Breast epithelium (tissue), 4 donors: ENCODE measurements at places on chromosomes 16 and 17.

DNA sequence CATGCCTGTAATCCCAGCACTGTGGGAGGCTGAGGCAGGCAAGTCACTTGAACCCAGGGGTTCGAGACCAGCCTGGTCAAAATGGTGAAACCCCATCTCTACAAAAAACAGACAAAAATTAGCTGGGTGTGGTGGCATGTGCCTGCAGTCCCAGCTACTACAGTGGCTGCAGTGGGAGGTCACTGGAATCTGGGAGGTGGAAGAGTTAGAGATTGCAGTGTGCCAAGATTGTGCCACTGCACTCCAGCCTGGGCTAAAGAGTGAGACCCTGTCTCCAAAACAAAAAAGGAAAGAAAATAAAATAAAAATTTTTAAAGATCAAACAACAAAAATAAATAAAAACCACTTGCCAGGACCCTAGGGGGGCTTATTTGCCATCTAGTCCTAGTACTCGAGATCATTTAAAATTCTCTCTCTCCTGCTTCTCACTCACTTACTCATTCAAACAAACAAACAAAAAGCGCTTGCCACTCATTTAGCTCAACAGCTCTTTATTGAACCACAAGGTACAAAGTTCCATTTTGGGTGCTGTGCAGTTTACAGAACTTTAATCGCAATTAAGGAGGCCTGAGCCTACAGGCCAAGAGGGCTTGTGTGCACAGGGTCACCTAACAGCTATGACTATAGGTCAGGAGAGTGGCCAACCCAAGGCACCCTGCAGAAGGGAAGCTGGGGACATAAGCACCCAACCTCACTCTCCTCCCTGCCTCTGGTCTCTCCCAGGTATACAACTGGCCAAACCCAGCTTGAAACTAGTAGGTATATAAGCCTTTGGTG is 4.4 kb downstream of the CHD9NB start:
- DNase-seq, result no peak
- no peak overlapping the region for H3K4me3 ChIP-seq
- no peaks in the 10 kb centered on the region for H3K36me3 ChIP-seq
- no peaks in the 10 kb centered on the region for H3K4me1 ChIP-seq

- no peaks in the 10 kb centered on the region for H3K4me1 ChIP-seq
- H3K27ac ChIP-seq, result no peak overlapping the region
- no peak for DNase-seq
- H3K36me3 ChIP-seq, result no peaks in the 10 kb centered on the region
- H3K4me3 ChIP-seq, result no peak overlapping the region
- no peaks in the 10 kb centered on the region for H3K27me3 ChIP-seq
These were observed 8.2 kb downstream of the CAPN15 start for GRCh38 chr16:535446-536405.

DNA sequence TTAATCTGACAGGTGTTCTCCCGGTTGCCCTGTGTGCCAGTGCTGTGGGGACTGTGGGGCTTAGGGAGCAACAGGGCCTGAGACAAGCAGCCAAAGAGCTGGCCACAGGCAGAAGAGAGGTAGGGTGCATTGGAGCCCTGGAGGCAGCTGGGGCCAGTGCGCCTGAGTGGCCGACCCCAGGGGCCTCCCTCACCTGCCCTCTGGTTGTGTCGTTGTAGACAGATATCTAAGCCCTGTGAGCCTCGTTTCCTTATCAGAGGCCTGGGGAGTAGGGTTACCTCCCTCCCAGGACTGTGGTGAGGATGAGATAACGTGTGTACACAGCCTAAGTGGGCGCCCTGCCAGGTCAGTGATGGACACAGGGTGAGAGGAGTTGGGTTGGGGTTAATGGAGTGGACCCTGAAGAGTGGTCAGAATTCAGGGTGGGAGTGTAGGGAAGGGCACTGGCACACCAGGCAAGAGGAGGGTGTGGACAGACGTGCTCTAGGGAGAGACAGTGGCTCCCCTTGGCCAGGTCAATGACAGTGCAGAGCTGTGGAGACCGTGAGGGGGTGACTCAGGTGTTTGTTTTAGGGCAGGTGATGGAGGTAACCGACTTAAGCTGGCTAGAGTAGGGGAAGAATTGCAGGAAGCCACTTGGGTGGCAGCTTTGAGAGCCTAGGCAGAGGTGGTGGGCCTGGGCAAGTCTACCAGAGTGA is 3.4 kb downstream of the NARF start:
- H3K27ac ChIP-seq, result no peak overlapping the region
- H3K27me3 ChIP-seq, result no peaks in the 10 kb centered on the region
- peaks cover 4% of the 10 kb centered on the region for H3K4me1 ChIP-seq
- no peak overlapping the region for H3K4me3 ChIP-seq
- DNase-seq, result no peak

DNA sequence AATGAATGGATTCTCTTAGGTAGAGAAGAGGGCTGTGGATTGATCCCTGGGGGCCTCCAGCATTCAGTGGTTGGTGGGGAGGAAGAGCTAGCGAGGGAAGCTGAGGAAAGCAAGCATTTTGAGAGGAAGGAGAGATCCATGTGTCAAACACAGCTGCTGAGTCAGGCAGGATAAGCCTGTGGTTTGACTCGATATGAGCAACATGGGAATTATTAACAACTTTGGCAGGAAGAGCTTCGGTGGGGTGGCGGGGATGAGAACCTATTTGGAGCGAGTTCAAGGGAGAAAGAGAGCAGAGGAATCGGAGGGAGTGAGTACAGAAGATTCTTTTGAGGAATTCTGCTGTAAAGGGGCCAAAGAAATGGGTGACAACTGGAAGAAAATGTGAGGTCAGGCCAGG is 59.5 kb upstream of the CDC42EP4 start:
- no peak overlapping the region for H3K4me3 ChIP-seq
- no peaks in the 10 kb centered on the region for H3K36me3 ChIP-seq
- no peak for DNase-seq
- H3K27me3 ChIP-seq, result no peaks in the 10 kb centered on the region

- no peak for DNase-seq
- no peak overlapping the region for H3K27ac ChIP-seq
- H3K4me3 ChIP-seq, result no peak overlapping the region
- peaks cover 6% of the 10 kb centered on the region for H3K27me3 ChIP-seq
- no peaks in the 10 kb centered on the region for H3K36me3 ChIP-seq
These were observed 23.5 kb upstream of the UBE2I start for GRCh38 chr16:1285669-1286512.

DNA sequence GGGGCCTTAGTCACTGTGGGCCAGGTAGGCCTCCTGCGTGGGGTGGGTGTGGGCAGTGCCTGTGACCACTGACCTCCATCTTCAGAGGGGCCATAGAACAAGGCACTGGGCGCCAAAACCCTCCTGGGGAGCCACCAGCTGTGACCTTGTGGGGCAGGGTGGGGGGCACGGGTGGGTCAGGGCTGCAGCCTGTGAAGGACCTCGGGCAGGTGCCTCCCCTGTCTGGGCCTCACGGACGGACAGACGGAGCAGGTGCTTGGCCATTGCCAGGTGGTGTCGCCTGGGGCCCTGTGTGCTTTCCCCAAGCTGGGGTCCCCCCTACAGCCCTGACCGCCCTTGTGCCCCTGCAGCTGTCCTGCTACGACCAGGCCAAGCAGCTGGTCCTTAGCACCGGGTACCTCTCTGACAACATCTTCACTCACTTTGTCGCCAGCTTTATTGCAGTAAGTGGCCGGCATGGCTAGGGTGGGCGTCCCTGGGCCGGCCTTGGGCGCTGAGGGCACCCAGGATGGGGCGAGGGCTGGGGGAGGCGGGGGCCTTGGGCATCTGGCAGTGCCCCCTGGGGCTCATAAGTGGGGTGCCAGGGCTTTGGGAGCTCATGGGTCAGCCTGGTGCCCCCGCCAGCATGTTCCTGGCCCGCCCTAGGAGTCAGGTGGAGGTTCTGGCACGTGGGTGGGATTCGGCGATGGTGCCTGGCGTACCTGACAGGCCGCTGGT is 5.1 kb downstream of the SLC25A10 start:
- no peak overlapping the region for H3K4me3 ChIP-seq
- peaks cover 5% of the 10 kb centered on the region for H3K4me1 ChIP-seq
- H3K27ac ChIP-seq, result no peak overlapping the region
- no peaks in the 10 kb centered on the region for H3K27me3 ChIP-seq
- no peaks in the 10 kb centered on the region for H3K36me3 ChIP-seq

- no peak overlapping the region for H3K4me3 ChIP-seq
- H3K27me3 ChIP-seq, result no peaks in the 10 kb centered on the region
- H3K36me3 ChIP-seq, result no peaks in the 10 kb centered on the region
- DNase-seq, result no peak
- H3K4me1 ChIP-seq, result no peaks in the 10 kb centered on the region
These were observed 48.8 kb downstream of the PIMREG start for GRCh38 chr17:6492892-6493674.

- no peak overlapping the region for H3K4me3 ChIP-seq
- H3K27me3 ChIP-seq, result no peaks in the 10 kb centered on the region
- DNase-seq, result no peak
- H3K27ac ChIP-seq, result no peak overlapping the region
- no peaks in the 10 kb centered on the region for H3K4me1 ChIP-seq
- no peaks in the 10 kb centered on the region for H3K36me3 ChIP-seq
These were observed 4.1 kb upstream of the PITPNM3 start for GRCh38 chr17:6560496-6560895.

DNA sequence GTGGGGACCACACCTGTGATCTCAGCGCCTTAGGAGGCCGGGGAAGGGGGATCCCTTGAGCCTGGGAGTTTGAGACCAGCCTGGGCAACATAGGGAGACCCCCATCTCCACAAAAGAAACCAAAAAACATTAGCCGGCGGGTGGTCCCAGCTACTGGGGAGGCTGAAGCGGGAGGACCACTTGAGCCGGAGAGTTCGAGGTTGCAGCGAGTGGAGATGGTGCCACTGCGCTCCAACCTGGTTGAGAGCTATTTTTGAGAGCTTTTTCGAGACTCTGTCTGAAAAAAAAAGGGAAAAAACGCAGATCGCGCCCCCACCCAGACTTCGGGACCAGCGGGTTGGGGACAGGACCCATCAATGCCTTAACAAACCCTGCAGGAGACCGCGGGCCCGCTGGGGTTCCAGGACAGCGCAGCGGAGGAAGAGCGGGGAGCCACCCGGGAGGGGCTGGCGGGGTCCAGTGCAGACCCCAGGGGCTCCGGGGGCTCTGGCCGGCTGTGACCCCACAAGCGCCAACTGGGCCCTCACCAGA is 762 bp upstream of the BAIAP3 start:
- H3K27ac ChIP-seq, result peak overlapping the region; percentile 89
- peaks cover 37% of the 10 kb centered on the region for H3K27me3 ChIP-seq
- peak overlapping the region; percentile 37 for H3K4me3 ChIP-seq
- peaks cover 26% of the 10 kb centered on the region for H3K4me1 ChIP-seq
- no peaks in the 10 kb centered on the region for H3K36me3 ChIP-seq
- DNase-seq, result no peak

DNA sequence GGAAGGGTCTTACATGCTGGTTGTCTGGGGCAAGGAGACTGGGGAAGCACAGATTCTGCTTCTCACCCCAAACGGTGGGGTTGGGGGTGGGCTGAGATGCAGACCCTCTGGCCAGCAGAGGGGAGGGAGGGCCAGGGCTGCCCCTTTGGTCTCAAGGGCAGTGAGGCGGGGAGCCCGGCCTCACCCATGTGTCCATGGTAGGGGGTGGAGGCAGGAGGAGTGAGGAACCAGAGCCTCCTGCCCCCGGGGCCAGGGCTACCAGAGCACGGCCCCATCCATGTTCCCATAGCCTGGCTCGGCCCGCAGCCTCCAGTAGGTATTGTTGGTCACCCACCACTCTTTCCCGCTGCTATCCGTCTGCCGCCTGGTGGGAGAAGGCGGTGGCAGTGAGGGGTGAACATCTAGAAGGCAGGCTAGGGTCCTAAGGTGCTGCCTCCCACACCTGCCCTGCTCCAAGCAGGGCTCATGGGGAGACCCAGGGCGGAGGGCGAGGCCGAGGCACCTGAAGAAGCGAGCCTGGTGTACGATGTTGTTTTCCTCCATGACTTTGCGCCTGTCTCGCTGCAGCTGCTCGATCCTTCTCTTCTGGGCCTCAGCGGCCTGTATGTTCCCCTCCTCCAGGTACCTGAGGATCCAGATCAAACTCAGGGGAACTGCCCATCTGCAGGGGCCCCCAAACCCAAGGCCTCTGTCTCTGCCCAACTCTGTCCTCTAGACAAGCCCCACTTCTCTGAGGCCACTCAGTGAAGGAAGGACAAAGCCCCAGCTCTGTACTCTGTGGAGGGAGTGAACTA is 13.4 kb downstream of the OSBPL7 start:
- no peaks in the 10 kb centered on the region for H3K27me3 ChIP-seq
- no peak overlapping the region for H3K27ac ChIP-seq
- H3K36me3 ChIP-seq, result no peaks in the 10 kb centered on the region
- H3K4me1 ChIP-seq, result no peaks in the 10 kb centered on the region
- H3K4me3 ChIP-seq, result no peak overlapping the region

GRCh38 chr17:69333561-69333960 is 6.6 kb upstream of the ABCA5 start:
- H3K36me3 ChIP-seq, result no peaks in the 10 kb centered on the region
- H3K4me1 ChIP-seq, result no peaks in the 10 kb centered on the region
- no peak overlapping the region for H3K4me3 ChIP-seq

DNA sequence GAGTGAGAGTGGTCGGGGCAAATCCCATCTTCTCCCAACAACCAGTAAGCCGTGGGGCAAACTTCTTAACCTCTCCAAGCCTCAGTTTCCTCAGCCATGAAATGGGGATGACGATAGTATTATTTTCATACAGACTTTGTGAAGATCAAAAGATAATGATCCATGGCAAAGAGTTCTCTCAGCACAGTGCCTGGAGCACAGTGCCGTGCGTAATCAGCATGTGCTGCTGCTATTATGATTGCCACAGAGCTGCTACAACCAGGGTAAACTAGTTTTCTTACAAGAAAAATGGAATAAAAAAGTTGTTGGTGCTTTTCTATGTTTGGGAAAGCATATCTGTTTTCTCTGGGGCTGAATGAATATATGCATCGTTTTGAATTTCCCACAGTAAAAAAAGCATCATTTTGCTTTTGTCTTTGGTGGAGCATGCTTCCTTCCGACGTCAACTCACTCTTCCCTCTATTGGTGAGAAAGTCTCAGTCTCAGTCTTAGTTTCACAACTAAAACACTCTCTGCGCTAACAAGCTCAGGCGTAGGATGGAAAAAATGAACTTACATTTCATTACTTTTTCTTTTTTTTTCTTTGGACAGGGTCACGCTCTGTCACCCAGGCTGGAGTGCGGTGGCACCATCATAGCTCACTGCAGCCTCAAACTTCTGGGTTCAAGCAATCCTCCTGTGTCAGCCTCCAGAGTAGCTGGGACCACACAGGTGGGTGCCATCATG is 37.2 kb downstream of the CDK5R1 start:
- no peaks in the 10 kb centered on the region for H3K27me3 ChIP-seq
- H3K4me3 ChIP-seq, result no peak overlapping the region
- no peaks in the 10 kb centered on the region for H3K36me3 ChIP-seq
- H3K27ac ChIP-seq, result no peak overlapping the region
- H3K4me1 ChIP-seq, result no peaks in the 10 kb centered on the region

DNA sequence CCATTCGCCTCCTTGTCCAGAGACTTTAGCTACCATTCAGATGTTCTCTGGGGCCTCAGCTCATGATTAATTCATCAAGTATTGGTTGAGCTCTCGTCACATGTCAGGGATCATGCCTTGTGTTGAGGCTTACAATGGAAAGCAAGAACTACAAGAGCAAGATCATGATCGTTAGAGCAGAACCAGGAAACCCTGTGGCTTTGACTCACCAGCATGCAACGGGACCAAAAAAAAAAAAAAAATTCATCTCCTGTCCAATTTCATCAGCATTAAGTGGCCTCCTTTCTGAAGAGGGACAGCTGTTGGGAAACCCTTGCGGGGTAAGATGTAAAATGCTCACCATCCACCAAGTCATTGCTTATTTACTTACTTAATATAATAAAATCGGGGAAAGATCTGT is 12.1 kb upstream of the USP10 start:
- H3K27ac ChIP-seq, result no peak overlapping the region
- H3K27me3 ChIP-seq, result no peaks in the 10 kb centered on the region
- no peak for DNase-seq
- H3K4me1 ChIP-seq, result no peaks in the 10 kb centered on the region
- no peaks in the 10 kb centered on the region for H3K36me3 ChIP-seq
- no peak overlapping the region for H3K4me3 ChIP-seq
